Neuronal stem cell (in vitro differentiated cells): ENCODE measurements at places on chromosomes 13 and 19.

- DNase-seq, result no peak
Observed at GRCh38 chr13:71374471-71375049, 492.4 kb downstream of the DACH1 start.

DNA sequence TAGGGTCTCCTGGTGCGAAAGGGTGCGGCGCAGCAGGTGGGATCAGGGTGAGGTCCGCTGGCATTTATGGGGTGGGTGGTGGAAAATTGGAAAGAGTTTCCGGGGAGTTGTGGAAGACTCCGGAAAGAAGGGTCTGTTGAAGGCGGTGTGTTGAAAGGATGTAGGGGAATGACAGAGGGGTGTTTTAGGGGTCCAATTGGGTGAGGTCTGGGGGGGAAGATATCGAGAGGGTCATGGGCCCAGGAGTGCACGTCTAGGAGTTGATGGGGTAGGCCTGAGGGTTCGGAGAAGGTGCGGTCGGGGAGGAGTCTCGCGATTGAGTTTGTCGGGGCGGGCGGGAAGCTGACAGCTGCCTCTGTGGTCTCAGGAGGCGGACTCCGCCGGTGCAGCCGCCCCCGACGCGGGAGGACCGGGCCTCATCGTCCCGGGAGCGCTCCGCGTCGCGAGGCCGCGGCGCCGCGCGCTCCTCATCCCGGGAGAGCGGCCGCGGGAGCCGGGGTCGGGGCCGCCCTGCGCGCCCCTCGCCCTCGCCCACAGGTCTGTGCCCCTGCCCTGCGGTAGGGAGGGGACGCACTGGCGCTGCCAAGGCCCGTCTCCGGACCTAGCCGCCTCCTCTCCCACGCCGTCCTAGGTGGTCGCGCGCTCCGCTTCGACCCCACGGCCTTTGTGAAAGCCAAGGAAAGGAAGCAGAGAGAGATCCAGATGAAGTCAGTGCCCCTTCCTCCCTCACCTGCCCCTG lies 7.0 kb downstream of the PGLYRP1 start:
- DNase-seq, result peak; percentile 26

DNA sequence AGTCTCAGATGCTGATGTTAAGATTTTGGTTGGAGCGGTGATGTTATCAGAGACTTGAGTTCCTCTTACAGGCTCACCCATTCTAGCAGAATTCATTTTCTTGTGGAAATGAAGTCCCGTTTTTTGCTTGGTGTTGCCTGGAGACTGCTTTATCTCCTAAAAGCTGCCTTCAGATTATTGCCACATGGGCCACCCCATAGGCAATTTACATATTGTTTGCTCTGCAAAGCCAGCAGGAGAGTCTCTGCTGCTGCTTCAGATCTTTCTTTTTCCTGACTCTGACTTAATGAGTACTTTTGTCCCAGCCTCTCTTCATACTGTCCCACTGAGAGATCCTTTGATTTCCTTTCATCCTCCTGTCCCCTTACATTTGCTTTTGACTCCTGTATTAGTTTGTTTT lies 114.6 kb downstream of the TDRD3 start:
- DNase-seq, result no peak

DNA sequence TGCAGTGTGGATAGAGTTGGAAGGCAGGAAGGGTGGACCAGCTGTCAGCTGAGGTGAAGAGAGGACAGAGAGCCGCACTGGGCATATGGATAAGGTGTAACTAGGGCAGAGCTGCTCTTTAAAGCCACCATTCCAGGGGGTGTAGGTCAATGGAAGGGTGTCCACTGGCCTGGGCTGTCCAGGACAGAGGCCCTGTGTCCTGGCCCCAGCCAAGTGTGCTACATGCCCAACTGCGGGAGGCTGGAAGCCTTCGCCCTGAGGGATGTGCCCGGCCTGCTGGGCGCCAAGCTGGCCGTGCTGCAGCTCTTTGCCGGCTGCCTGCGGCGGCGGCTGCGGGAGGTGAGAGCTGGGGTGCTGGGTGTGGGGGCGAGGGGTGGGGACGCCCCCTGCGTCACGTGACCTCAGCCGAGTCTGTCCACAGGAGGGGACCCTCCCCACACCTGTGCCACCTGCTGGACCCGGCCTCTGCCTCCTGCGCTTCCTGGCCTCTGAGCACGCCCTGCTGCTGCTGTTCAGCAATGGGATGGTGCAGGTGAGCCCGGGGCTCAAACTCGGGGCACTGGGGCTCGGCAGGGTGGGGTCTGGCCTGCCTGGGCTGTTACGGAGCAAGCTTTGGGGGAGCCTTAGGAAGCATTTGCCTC lies 9.8 kb downstream of the PLK5 start:
- DNase-seq, result no peak

GRCh38 chr19:18058208-18059009 lies 28.3 kb downstream of the IL12RB1 start:
- DNase-seq, result peak; percentile 78

- no peak for DNase-seq
Observed at GRCh38 chr13:76808927-76809326, 77.3 kb downstream of the KCTD12 start.
